ENCODE measurements at places on chromosomes 16 and 17. TPM values are rescaled to one million over a fixed set of nuclear protein-coding genes. Genes with fewer than 3 reads are reported as not detected.

The KRT34 gene
- not detected for polyA plus RNA-seq

The CACNB1 gene
- polyA plus RNA-seq: 2.0 TPM

The TMEM100 gene
- not detected for polyA plus RNA-seq

The KCNH6 gene
- not detected for polyA plus RNA-seq

The GPR142 gene
- polyA plus RNA-seq: not detected

The NOL3 gene
- 1.7 TPM for polyA plus RNA-seq

GRCh38 chr16:66378741-66379570 is 12.5 kb downstream of the CDH5 start:
- DNase-seq: no peak

DNA sequence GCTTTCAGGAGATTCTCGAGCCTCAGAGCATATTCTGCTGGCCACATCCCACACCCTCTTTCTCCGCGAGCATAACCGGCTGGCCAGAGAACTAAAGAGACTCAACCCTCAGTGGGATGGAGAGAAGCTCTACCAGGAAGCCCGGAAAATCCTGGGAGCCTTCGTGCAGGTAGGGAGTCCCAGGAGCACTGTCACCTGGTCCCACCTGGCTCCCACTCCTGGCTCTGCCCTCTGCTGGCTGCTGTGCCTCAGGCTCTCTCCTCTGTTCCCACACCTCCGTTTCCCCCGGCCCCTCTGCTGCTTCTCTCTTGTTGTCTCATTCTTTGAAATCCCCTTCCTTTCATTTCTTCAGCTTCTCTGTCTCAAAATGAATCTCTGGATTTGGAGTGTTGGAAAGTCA is 16.4 kb downstream of the LPO start:
- no peak for DNase-seq

GRCh38 chr17:83200751-83201150 is 121.3 kb downstream of the METRNL start:
- DNase-seq: no peak

DNA sequence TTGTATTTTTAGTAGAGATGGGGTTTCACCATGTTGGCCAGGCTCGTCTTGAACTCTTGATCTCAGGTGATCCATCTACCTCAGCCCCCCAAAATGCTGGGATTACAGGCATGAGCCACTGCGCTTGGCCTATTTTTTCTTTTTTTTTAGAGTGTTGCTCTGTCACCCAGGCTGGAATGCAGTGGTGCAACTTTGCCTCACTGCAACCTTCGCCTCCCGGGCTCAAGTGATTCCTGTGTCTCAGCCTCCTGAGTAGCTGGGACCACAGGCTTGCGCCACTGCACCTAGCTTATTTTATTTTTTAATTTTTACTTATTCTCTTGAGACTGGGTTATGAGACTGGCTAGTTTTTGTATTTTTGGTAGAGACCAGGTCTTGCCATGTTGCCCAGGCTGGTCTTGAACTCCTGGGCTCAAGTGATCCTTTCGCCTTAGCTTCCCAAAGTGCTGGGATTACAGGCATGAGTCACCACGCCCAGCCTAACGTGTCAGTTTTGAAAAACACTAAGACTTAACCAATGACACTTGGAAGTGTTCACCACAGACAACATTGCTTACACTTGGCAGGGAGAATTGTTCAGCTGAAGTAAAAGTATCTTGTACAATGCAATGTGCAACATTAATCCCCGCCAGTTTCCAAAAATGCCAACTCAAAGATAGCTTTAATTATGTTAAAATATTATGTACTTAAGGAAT is 26.9 kb downstream of the ATAD5 start:
- no peak for DNase-seq

GRCh38 chr17:66508896-66509844 is 206.8 kb downstream of the PRKCA start:
- DNase-seq: no peak

DNA sequence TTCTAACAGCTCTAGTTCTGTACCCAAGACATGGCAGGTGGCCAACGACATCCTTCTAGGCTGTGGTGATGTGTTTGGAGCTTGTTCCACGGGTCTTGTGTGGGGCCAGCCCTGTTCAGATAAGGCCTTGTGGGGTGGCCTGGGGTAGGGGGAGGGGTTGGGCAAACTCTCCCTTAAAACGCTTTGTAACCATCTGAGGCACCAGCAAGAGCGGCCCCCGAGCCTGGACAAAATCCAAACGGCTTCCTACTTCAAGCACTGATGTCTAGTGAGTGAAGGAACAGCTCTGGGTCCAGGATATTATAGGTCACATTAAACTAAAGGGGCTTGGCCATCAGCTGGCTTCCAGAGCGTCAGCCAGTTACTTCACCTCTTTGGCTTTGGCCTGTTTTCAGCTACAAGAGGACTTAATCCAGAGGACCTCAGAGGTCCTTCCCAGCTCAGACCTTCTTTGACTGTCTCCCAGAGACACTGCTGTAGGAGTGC is 11.9 kb downstream of the SERPINF1 start:
- DNase-seq: no peak

- no peak for DNase-seq
Observed at GRCh38 chr16:80100186-80100585, 440.6 kb upstream of the DYNLRB2 start.

GRCh38 chr17:17387017-17387497 is 83.9 kb downstream of the NT5M start:
- DNase-seq: no peak

- DNase-seq: no peak
Observed at GRCh38 chr16:81740169-81740568, 38.9 kb upstream of the PLCG2 start.

DNA sequence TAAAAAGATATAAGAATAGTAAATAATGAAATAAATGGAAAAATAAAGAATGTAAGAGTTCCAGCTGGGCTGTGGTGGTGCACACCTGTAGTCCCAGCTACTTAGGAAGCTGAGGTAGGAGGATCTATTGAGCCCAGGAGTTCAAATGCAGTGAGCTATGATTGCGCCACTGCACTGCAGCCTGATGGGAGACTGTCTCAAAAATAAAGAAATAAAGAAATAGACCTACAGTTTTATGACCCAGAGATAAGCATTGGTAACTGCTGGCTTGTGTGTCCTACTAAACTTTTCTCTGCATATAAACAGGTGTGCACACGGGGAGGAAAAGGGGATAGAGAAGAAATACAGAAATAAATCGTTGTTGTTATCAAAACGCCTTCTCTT is 7.8 kb upstream of the PDP2 start:
- no peak for DNase-seq

GRCh38 chr17:72466199-72466598 is 345.4 kb downstream of the SOX9 start:
- DNase-seq: no peak

DNA sequence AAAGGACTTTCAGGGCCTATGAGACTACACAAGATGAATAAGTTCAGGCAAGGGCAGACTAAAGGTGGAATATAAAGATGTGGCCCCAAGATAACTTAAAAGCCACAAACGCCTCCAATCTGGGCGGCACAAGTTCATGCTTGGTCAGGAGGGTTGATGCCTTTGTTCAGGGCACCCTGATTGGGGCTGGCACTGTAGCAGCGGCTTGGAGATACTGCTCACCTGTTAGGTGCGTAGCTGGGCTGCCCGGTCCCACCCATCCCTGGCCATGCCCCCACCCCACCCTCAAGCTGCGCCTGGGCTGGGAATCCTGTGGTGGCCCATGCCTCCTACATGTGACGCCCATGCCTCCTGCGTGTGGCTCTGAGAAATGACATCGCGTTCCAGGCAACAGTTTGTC is 12.5 kb upstream of the SLC13A2 start:
- DNase-seq: no peak

DNA sequence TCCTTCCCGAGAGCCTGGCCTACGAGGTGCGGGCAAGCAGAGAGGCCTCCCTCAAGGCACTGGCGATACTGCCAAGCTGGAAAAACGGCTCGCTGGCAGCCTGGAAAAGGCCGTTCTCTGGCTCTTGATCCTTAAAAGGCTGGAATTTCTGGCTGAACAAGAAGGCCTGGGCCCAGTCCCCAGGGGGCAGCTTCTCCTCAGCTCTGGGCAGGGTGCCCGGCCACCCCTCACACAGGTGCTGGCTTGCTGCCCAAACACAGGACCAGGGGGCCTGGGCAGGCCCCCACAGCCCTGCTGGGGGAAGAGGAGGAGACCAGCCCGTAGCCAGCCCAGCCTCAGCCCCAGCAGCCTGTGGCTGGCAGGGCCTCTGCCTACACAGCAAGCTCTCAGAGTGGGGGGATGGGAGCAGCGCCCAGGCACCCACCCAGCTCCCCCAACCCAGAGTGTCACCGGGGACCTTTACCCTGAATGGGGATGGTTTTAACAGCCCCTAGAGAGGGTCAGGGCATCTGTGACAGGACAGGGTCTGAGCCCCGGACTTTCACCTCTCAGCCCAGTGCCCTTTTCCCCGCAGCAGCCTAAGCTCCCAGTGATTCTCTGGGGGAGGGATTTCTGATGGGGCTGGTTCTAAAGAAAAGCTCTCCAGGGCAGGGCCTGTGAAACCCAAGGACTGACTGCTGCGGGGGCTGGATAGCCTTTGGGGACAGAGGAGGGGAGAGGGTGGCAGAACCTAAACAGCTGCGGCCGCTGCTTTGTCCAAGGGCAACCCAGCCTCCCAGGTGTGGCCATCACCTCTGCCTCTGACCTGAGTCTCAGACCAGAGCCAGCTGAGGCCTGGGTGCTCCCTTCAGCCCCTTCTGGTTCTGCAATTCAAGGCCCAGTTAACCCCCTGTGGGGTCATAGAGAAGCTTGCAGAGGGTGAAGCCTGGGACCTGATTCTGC is 38.6 kb upstream of the TOB1 start:
- no peak for DNase-seq
